G401 (cell line): ENCODE measurements at places on chromosomes 12 and 14. TPM values are rescaled to one million over a fixed set of nuclear protein-coding genes. Genes with fewer than 3 reads are reported as not detected.

The RNASE3 gene
- not detected in 2 replicates for total RNA-seq

DNA sequence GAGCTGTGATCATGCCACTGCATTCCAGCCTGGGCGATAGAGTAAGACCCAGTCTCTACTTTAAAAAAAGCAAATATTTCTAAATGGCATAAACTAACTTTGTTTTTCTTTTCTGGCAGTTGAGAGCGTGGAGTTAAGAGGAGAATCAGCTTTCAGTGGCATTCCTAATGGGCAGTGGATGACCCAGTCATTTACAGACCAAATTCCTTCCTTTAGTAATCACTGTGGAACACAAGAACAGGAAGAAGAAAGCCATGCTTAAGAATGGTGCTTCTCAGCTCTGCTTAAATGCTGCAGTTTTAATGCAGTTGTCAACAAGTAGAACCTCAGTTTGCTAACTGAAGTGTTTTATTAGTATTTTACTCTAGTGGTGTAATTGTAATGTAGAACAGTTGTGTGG lies 21.2 kb downstream of the TDG start:
- no peak for DNase-seq

GRCh38 chr12:32505067-32505945 lies 105.9 kb downstream of the FGD4 start:
- DNase-seq: no peak

The YAF2 gene
- total RNA-seq: 12.4 and 18.6 TPM in 2 replicates

The MANSC1 gene
- 1.6 and 1.7 TPM in 2 replicates for total RNA-seq

GRCh38 chr12:128815779-128816642 lies 7.7 kb downstream of the SLC15A4 start:
- DNase-seq: no peak

The CHST11 gene
- 9.5 and 12.7 TPM in 2 replicates for total RNA-seq

- DNase-seq: no peak
Measured at GRCh38 chr14:57884175-57884574, 18.3 kb upstream of the SLC35F4 start.

DNA sequence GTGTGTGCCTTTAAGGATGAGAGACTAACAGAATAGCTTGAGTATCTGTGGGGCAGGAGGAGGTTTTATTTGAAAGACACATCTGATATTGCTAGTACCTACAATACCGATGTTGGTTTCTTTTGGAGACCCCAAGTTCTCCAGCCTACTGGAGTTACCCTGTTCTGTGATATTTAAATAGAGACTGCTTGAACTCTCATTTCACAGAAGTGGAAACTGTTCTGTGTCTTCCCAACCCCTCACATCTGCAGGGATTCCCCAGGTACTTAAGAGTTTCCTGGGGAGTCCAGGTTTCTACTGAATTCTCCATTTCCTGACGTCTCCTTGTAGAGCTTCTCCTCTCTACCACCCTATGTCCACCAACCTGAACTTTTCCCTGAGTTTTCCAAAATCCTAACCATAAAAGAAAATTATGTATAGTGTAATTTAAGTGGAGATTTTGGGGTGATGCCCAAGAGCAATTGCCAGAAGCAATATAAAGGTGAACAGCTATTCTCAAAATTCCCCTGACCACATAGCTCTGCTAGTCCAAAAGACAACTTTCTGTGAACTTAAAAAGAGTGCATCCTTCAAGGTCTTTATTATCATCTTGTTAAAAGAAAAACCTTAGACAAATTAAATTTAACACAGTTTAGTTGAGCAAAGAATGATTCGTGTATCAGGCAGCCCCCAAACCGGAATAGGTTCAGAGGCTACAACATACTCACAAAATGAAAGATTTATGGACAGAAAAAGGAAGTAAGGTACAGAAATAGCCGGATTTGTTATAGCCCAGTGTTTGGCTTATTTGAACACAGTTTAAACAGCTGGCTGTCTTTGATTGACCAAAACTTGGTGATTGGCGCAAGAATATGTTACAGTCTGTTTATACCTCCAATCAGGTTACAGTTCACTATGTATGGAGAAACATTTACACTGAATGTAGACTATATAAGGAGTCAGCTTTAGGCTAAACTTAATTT lies 373.4 kb downstream of the NUAK1 start:
- DNase-seq: no peak

The ARID2 gene
- 17.5 and 29.8 TPM in 2 replicates for total RNA-seq

The TSFM gene
- total RNA-seq: 73.7 and 75.2 TPM in 2 replicates

The SRRM4 gene
- total RNA-seq: not detected in 2 replicates

DNA sequence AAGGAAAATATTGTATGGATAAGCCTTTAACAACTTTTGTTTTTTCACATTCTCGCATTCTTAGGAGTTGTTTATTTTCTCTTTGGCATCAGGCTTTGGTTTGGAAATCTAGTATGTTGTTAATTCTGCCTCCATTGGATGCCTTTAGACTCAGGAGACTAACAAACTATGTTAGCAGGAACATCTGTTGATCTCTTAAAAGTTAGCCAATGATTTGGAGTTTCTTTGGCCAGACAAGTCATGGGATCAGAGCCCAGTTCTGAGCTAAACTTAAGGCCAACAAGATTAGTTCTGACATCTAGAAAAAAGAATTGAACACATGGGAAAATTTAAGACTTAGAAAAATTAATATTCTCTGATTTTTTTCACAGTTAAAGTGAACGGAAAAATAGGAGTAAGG lies 35.3 kb upstream of the STRAP start:
- no peak for DNase-seq

The NFE2 gene
- 13.7 and 18.5 TPM in 2 replicates for total RNA-seq

DNA sequence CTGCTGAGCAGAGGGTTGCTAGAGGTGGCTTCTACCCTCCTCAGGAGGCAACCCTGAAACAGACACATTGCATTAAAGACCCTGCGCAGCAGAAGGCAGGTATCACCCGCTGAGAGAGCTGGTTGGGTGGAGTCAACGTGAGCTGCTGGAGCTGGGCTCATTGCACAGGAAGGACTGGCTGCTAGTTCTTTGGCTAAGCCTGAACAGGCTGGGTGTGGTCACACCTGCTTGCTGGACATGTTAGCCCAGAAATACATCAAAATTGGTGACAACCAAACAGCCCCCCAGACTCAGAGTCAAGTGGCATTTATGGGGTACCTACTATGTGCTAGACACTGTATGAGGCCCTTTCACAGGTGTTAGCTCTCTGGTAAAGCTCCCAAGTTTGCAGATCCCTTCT lies 33.8 kb upstream of the IRF2BPL start:
- DNase-seq: no peak

DNA sequence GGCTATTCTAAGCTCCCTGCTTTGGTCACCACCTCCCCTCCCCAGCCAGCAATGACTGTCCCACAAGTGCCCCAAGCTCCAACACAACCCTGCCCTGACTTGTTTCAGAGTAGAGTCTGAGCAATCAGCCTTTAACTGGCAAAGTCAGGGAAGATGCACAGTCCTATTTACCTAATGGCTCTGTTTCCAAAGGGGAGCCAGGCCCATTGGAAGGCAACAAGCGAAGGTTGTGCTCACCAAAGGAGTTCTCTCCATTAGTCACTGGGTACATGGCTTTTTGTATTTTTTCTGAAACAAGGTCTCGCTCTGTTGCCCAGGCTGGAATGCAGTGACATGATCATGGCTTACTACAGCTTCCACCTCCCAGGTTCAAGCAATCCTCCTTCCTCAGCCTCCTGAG lies 267.1 kb upstream of the CRY1 start:
- no peak for DNase-seq

The RAD9B gene
- total RNA-seq: 0.41 TPM in 1 of 2 replicates, not detected in the other

The NKX2-1 gene
- not detected in 2 replicates for total RNA-seq

DNA sequence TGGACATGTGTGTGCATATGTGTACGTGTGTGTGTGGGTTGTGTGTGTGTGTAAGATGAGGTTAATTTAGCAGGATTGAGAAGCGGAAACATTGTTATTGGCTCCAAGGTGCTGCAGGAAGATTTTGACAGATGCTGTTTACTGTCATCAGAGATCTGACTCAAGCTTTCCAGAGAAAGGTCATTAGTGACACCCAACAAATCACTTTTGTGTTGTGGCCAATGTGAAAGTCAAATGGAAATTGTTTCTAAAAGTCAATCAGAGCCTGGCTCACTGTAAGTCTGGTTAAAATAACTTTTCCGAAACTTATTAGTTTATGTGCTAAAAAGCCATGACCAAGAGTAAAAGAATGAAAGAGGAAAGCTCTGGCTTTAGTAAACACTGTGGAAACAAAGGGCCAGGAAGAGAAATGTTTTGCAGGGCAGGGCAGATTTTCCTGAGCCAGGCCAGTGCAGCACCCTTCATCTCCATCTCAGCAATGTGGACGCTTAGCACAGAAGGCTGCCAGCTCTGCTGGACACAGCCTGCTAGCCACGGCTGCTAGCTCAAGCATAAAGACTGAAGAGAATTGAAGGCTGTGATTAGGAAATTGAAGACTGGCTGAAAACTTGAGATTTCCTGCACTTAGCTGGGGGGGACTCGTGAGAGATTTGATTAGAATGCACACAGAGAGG lies 235.8 kb downstream of the NEDD1 start:
- no peak for DNase-seq

The LRRK2 gene
- total RNA-seq: not detected in 2 replicates

The BDKRB1 gene
- total RNA-seq: not detected in 2 replicates

DNA sequence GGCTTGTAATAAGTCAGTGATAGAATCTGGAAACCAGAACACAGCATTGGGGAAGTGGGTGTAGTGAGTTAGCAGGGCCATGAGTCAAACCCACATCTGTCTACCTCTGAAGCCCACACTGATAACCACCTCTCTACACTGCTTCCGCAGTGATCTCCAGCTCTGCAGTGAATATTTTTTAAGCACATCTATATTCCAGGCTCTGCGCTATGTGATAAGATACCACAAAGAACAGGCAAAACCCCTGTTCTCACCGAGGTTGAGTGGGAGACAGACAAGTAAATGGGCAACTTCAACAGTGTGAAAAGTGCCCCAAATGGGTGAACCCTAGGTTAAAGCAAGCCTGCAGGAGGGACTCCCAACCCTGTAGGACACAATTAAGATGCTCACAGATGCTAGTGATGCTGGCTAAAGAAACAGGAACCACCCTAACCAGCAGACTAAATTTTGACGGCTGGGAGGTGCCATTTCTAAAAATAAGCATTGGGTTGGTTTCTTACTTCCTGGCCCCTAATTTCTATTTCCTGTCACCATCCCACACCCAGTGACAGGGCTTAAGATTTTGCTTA lies 375.0 kb downstream of the DPF3 start:
- DNase-seq: no peak

The USP44 gene
- 0.34 and 4.2 TPM in 2 replicates for total RNA-seq

DNA sequence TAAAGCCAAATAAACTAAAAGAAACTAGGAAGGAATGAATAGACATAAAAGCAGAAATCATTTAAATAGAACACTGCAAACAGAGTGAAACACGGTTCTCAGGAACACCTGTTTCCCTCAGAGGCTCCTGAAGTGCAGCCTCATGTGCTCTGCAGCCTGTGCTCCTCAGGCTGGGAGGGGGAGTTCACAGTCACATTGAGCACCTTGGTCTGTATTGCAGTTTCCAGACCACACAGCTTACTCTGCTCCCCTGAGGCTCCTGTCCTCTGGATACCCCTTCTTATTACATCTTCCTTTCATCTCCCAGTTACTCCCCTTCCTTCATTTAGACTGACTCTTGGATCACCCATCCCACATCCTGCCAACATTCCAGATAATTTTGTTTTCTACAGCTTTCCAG lies 49.7 kb upstream of the DCD start:
- no peak for DNase-seq

- no peak for DNase-seq
Measured at GRCh38 chr12:131135311-131135785, 181.6 kb downstream of the ADGRD1 start.

The GLIPR1L1 gene
- total RNA-seq: not detected in 2 replicates

GRCh38 chr12:116400636-116401372 lies 123.3 kb upstream of the MED13L start:
- no peak for DNase-seq

The C3AR1 gene
- total RNA-seq: not detected in 2 replicates

The CLEC9A gene
- not detected in 2 replicates for total RNA-seq

The SNRPF gene
- 3.9 and 6.8 TPM in 2 replicates for total RNA-seq

The DDIT3 gene
- total RNA-seq: 23.7 and 24.6 TPM in 2 replicates

DNA sequence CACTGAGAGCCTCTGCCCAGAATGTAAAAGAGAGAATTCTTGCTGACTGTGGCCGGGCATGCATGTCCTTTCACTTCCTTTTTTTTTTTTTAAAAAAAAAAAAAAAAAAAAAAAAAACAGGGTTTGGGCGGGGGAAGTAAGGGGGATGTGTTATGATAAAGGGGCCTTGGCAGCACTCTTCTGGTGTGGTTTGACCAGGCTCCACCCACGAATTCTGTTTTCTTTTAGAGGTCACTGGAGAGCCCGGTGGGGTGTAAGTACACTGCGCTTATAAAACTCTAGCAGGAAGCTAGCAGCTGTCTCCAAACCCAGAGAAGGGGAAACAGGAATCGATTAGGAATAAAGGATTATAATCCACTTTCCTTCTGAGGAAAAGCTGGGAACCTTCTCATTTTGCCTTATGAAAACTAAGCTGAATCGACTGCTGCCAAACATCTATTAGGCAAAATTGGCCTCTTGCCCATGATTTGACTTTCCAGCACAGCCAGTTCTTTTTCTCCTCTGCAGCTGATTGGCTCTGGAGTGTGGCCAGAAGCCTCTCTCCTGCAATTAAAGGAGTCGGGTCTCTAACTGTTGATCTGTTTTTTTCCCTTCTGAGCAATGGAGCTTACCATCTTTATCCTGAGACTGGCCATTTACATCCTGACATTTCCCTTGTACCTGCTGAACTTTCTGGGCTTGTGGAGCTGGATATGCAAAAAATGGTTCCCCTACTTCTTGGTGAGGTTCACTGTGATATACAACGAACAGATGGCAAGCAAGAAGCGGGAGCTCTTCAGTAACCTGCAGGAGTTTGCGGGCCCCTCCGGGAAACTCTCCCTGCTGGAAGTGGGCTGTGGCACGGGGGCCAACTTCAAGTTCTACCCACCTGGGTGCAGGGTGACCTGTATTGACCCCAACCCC lies 27.7 kb upstream of the HIGD1C start:
- peak; percentile 98 for DNase-seq

The GLTP gene
- total RNA-seq: 31.0 and 34.9 TPM in 2 replicates

The MDGA2 gene
- total RNA-seq: not detected in 2 replicates

DNA sequence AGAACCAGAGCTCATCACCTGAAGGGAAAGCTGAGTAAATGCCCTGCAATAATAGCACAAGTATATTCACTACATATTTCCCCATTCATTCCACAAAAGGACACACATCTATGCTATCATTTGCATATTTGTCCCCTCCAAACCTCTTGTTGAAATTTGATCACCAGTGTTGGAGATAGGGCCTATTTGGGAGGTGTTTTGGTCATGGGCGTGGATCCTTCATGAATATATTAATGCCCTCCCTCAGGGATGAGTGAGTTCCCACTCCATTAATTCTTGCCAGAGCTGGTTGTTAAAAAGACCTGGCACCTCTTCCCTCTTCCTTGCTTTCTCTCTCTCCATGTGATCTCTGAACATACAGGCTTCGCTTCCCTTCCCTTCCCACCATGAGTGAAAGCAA lies 18.6 kb upstream of the ZDHHC17 start:
- DNase-seq: no peak

- DNase-seq: no peak
Measured at GRCh38 chr14:94005324-94006073, 8.4 kb downstream of the CCDC197 start.

The IRF2BPL gene
- total RNA-seq: 57.2 and 59.4 TPM in 2 replicates

GRCh38 chr12:6333029-6333428 lies 8.8 kb downstream of the TNFRSF1A start:
- DNase-seq: no peak

GRCh38 chr12:61301817-61302216 lies 958.4 kb upstream of the USP15 start:
- DNase-seq: no peak

- DNase-seq: no peak
Measured at GRCh38 chr14:83575301-83575700, 1954.6 kb upstream of the FLRT2 start.
